ENCODE measurements at places on chromosomes 7 and 10.

DNA sequence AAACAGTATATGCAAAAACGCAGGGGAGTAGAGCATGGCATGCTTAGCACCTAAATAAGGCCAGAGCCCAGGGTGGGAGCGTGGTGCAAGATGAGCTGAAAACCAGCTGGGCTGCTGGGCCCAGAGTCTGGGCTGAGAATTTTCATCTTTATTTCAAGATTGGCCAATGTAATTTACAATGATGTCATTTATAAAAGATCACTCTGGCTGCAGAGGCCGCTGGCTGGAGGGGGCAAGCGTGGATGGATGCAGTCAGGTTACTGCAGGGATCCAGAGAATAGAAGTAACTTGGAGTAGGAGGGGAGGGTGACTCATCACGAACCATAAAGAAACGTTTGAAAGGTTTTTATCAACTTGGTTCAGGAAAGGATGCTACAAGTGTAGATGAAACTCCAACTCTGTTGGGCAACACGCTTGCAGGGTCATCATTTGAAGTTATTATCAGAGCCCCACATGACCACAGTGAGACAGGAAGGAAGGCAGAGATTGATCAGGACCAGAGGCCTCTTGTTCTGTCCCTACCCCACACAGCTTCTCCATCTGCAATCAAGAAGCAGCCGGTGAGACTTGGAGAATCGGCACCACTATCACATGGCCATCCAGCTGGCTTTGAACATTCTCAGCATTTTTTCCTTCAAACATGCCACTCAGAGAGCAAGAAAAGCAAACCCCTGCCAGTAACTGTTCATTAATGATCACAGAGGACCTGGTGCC, 49.2 kb downstream of the ODAD2 start:
- DNase-seq, result peak; percentile 16

- no peak for DNase-seq
Observed at GRCh38 chr7:47400741-47401206, 181.1 kb downstream of the TNS3 start.

- DNase-seq, result peak; percentile 35
Observed at GRCh38 chr7:121395494-121395960, 581 bp downstream of the FAM3C start.

DNA sequence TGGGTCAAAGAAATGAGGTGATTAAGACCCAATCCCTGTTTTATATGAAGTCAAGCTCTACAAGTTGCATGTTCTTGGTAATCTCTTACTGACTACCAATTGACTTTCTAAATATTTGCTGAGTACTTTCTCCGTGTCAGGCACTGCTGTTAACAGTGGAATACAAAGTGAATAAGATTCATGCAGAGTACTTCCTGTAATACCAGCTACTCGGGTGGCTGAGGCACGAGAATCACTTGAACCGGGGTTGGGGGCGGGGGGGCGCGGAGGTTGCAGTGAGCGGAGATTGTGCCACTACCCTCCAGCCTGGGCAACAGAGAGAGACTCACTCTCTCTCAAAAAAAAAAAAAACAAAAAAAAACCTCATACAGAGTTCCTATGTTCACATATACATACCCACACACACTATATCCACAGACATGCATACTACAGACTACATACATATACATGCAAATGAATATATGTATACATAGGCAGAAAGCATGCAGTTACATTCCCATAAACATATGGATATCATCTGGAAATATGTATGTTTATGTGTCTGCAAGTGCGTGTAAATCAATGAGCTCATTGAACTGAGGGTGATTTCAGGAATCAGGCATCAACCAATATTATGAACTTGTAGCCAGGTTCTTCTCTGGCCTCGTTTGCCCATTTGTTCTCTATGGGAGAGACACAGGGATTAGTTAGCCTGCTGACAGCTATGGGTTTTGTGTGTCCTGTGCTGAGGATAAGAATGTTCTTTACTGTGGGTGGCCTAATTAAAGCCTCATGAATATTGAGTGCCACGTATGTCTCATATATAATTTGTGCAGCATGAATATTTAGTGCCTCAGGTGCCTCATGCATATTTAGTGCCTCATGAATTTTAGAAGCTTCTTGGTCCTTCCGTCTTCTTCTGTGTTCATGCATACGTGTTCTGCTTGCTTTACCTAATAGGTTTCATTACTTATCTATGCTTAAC, 73.9 kb downstream of the BICC1 start:
- no peak for DNase-seq

DNA sequence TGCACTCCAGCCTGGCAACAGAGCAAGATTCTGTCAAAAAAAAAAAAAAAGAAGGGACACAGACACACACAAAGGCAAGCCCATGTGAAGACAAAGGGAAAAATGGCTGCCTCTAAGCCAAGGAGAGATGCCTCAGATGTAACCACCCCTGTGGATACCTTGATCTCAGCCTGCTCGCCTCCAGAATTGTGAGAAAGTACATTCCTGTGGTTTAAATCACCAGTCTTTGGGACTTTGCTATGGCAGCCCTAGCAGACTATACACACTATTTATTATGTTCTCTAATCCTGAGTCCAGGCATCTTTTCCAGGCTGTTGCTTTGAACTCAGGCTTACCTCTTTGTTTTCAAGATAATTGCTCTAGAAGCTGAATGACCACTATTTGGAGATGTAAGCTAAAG, 494.3 kb downstream of the GALNT17 start:
- no peak for DNase-seq

- no peak for DNase-seq
Observed at GRCh38 chr10:117504562-117504961, 38.0 kb upstream of the EMX2 start.

DNA sequence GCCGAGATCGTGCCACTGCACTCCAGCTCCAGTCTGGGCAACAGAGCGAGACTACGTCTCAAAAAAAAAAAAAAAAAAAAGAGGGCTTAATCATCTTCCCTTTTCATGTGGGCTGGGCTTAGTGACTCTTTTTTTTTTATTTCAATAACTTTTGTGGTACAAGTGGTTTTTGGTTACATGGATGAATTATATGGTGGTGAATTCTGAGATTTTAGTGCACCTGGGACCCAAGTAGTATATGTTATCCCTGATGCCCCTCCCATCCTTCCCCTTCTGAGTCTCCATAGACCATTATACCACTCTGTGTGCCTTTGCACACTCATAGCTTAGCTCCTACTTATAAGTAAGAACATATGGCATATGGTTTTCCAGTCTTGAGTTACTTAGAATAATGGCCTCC, 4.8 kb upstream of the ADAM12 start:
- DNase-seq, result no peak

DNA sequence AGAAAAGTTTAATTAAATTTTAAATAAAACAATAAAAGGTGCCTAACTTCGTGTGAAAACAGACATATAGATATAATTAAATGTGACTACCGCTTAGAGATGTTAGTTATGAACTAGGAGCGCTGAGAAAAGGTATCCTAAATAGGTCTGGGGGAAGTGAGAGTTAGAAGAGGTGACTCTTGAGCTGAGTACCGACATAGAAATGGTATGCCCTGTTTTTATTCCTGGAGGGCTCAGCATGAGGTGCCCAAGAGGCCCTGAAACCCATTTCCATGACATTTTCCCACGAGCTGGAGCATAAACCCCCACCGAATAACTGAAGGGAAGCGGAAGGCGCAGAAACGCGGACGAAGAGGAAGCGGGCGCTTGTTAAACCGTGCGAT, 433 bp upstream of the STARD3NL start:
- DNase-seq, result no peak

DNA sequence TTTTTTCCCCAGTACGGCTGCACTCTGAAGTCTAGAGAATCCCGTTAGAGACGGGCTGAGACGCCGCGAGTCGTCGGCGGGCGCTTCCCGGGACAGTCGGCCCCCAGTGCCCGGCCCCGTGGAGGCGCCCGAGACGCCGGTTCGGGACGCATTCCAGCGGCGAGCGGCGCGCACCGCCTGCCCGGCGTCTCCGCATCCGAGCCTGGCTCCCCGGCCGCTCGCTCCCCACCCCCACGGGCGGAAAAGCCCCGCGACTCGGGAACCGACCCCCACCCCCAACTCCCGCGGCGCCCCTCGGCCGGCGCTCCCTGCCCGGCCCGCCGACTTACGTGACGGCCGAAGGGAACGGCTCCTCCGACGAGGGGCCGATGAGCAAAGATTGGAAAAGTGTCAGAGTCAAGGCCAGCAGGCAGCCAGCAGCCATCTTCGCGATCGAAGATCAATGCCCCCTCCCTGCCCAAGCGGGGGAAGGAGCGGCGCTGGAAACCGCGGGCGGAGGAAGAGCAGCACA, 486 bp downstream of the CACNA2D1 start:
- DNase-seq, result no peak

- DNase-seq, result no peak
Observed at GRCh38 chr10:11830836-11831519, 7.8 kb downstream of the PROSER2 start.

DNA sequence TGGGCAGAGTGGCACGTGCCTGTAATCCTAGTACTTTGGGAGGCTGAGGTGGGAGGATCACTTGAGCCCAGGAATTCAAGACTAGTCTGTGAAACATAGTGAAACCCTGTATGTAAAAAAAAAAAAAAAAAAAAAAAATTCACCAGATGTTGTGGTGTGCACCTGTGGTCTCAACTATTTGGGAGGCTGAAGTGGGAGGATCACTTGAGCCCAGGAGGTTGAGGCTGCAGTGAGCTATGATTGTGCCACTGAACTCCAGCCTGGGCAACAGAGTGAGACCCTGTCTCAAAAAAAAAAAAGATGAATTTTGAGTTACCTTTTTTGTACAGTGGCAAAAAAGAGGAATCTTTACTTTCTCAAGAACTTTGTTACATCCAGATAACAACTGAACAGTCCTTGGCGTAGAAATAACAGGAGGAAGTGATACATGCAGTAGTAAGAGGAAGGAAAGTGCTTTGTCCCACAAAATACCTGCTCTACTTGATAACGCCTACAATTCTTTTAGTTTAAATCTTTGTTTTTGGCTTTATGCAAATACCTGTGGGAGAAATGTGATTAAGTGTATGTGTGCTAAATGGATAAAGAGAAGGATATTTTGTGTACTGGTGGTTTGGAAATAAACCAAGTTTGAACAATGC, 29.3 kb downstream of the SPAG6 start:
- DNase-seq, result peak; percentile 69

DNA sequence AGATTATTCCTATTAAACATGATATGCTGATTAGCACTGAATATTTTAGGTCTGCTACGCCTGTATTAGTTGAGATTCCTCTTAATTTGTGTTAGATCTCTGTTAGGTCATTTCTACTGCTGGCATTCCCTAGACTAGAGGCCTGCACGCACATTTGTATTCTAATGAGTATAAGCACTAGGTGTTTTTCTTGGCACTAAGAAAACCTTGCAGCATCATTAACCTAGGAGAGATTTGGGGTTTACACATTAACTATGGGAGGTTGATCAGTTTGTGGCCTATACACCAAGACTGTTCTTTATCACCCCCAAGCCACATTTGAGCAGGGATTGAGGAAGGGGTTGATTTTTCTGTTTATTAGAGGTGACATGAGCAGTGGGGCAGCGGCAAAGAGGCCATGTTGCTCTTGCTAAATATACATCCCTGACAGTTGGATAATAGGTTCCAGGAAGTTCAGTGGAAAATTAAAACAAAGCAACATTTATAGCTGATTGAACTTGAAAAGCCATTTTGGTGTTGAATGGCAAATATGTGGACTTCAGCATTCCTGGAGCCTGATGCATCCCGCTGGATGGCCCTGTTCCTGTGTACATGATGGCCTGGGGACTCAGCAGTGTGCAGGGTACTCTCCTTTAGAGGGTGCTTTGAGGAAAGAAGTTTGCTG, 65.2 kb downstream of the GBF1 start:
- DNase-seq, result no peak

DNA sequence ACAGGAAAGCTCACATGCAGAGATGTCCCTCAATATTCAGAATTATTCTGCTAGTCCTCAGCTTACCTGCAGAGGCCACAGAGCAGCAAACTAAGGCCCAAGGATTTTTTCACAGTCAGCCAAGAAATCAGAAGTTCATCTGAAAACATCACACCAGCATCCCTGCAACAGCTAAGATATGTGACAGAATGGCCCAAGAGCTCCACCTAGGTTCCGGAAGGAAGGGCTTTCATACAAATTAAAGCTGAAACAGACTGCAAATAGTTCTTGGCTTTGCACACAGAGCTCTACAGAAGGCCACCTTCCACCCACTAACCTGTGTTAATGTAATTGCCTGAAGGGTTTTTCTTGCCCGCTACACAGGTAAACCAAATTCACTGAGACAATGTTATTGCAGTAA, 438.8 kb upstream of the C7orf33 start:
- DNase-seq, result no peak

GRCh38 chr7:81487516-81487915, 282.3 kb downstream of the HGF start:
- DNase-seq, result no peak

DNA sequence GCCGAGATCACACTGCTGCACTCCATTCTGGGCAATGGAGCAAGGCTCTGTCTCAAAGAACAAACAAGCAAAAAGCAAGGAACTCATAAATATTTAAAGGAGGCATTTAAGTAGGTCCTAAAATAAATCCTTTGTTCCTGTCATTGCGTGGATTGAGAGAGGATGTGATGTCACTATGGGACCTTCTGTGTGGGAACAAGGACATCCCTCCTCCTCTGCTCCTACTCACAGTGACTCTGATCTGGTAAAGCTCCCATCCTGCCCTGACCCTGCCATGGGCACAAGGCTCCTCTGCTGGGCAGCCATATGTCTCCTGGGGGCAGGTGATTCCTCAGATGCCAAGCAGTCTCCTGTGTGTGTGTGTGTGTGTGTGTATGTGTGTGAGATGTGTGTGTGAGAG, 74.1 kb upstream of the PRSS58 start:
- no peak for DNase-seq

- DNase-seq, result peak; percentile 49
Observed at GRCh38 chr10:73083221-73083620, 13.4 kb downstream of the P4HA1 start.

- peak; percentile 89 for DNase-seq
Observed at GRCh38 chr10:5971315-5971832, 6.0 kb downstream of the IL15RA start.

GRCh38 chr7:1251796-1252539, 19.3 kb downstream of the UNCX start:
- DNase-seq, result peak; percentile 17

DNA sequence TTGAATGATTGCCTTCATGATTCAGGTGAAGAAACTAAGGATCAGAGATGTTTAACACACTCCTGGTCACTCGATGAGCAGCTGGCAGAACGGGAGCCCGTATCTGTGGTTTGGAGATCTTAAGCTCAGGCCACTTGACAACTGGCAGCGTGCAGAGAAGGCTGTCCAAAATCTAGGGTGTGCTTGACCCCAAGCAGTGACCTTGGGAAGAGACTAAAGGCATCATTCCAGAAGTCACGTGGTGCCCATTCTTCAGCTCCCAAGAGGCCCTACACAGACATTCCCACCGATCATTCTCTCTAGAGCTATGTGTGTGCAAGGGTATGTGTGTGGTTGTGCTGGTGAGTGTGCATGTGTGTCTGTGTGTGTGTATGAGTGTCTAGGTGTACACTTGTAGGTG, 493.8 kb downstream of the TCERG1L start:
- no peak for DNase-seq

- no peak for DNase-seq
Observed at GRCh38 chr7:123769371-123769770, 20.6 kb upstream of the WASL start.

Data from OCI-M1 (cell line).